AG10803 (cell line): ENCODE measurements at places on chromosomes 12 and 14.

DNA sequence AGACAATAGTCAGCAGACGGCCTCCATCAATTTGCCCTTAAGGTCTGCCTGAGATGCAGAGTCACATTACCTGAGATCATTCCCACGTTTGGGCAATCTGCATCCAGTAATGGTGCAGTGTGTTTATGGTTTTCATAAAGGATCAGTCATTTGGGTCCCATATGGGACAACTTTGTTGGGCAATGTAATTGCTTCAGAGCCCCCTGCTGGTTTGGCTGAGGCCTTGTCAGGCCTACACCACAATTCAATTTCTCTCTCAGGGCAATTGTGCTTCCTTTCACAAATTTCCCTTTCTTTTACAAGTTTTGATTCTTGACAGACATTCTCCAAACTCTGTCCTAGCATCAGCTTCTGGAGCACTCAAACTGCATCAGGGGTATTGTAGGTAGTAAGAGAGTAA, 191.2 kb upstream of the SSTR1 start:
- no peak for DNase-seq

- peak; percentile 51 for DNase-seq
Observed at GRCh38 chr12:120361506-120362208, 7.3 kb downstream of the MSI1 start.

GRCh38 chr12:23528316-23528715, 421.2 kb downstream of the SOX5 start:
- DNase-seq: no peak

DNA sequence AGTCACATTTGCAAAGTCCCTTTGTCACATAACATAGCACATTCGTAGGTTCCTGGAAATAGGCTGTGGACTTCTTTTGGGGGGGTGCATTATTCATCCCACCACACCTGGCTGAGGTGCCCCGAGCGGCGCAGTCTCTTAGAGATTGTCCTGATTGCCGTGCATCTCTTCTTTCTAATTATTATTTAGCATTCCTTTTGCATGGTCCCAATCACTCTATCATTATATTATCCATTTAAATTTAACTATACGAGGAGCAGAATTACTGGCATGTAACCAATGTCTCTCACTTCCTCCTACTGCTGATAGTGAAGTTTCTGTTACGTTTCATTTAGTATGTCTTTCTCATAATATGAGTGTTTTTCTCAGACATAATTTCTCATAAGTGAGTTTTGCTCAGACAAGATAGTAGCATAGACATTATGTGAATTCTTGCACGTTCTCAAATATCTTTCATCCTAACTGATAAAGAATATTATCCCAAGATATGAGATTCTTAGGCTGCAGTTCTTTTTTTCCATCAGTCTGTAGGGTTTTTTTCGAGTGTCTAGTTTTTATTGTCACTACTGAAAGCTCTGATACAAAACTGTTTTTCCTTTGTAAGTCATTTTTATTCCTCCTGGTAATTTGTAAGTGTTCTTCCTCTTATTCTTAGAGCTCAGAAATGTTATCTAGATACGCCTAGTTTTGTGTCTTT, 444.3 kb downstream of the NELL2 start:
- no peak for DNase-seq

DNA sequence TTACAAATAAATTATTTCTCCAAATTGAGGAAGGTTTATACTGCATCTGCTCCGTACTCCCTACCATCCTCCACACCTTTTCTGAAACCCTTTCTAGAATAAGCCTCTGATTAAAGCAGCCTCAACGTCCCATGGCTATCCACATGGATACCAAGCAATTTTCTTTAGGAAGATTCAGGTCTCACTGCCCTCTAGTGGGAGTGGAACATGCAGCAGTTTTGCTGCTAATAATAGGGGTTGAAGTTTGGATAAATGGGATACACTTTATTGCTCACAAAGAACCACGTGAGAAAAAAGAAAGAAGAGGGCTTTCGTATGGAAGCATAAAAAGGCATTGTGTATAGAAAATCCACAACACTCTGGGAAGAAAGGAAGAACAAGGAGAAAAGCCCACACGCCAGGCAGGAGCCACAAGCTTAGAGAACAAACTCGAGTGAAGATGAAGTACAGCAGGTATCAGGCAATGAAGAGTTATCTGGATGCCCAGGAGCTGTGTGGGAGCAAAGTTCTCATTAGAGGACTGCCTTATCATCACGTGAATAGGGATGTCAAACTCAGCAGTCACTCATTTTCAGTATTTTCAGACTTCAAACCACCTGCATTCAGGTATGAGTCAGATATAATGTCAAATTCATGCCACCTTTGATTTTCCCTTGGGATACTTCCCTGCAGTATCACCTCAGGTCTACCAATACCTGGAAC, 45.8 kb downstream of the CCER1 start:
- peak; percentile 62 for DNase-seq

DNA sequence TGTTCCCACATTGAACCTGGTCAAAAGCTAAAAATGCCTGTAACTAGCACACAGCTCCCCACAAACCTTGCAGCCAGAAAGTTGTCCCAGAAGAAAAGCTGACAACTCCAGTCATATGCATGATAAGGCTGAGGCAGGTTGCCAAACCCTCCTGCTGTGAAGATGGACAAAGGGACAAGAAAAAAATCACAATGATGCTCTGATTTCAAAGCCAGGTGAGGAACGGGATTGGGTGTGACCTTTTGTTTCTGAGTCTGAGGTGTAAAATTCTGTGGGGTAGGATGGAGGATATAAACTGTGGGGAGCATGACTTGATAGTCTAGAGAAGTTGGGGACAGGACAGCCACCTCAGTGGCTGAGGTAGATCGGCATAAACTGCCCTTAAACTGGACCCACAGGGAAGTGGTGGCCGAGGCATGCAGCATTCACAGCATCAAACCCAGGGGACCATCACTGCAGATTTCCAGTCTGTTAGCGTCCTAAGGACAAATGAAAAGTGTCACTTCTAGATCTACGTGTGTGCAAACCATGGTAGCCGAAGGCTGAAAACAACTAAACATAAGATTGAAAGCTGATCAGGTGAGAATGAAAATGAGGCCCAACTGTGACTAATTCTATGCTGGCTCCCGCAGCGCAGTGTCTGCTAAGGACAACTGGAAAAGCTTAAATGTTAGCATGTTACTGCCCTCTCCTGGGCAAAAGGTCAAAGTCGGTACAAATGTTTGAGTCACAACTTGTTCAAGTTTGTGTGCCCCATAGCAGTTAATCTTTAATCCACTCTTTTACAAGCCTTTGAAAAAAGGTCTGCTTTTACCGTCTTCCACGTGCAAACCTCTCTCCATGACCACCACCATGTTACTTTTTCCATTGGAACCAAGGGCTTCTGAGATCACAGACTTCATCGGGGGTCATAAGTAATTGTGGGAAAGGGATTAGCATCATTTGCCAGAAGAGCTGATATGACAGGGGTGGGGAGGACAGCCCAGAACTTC, 39.8 kb downstream of the GRIN2B start:
- peak; percentile 40 for DNase-seq

DNA sequence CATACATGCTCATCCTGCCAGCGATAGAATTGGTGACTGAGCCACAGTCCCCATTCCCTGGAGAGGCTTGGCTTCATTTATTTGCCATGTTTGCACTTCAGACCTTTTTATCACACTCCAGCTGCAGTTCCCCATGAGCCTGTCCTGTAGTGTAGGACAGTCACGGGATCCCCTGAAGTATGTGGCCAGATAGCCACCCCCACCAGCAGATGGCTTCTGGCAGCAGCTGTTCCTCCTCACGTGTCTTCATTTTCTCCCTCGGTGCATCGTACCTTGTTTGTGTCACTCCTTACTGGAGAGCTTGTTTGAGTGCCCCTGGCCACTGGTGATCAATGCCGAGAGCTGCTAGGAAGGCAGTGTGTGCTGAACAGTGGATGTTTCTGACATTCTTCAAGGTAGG, 40.2 kb downstream of the UBE3B start:
- no peak for DNase-seq
